ENCODE measurements at places on chromosomes 11 and 22.
A peak's percentile ranks its signal among the peaks of the same experiment; 100 is the strongest.

- DNase-seq, result no peak
Measured at GRCh38 chr11:65471447-65471891, 27.4 kb upstream of the MALAT1 start.

- peak; percentile 51 for DNase-seq
Measured at GRCh38 chr11:130213143-130213978, 53.8 kb downstream of the ST14 start.

GRCh38 chr11:75504501-75504900, 21.2 kb downstream of the GDPD5 start:
- no peak for DNase-seq

GRCh38 chr22:17451316-17451715, 82.1 kb downstream of the CECR2 start:
- no peak for DNase-seq

GRCh38 chr11:94739331-94739730, 28.8 kb upstream of the AMOTL1 start:
- DNase-seq, result no peak

- DNase-seq, result no peak
Measured at GRCh38 chr11:47854667-47855066, 6.5 kb upstream of the NUP160 start.

DNA sequence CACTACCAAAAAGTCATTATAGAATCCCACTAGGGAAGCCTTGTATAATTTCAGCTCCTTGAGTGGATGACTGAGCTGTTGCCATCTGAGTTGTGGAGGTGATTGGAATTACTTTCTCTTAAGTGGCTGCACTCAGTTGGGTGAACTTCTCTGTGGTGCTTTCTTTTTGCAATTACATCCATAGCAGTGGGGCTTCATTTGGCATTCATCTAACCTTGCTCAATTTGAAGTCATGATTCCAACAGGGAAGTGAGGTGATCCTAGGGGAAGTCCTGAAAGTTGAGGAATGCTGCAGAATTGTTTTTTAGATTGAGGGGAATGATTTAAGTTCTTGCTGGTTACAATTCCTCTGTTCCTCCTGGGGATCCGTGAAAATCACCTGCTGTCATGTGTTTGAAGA, 39.6 kb downstream of the ARHGAP42 start:
- no peak for DNase-seq

DNA sequence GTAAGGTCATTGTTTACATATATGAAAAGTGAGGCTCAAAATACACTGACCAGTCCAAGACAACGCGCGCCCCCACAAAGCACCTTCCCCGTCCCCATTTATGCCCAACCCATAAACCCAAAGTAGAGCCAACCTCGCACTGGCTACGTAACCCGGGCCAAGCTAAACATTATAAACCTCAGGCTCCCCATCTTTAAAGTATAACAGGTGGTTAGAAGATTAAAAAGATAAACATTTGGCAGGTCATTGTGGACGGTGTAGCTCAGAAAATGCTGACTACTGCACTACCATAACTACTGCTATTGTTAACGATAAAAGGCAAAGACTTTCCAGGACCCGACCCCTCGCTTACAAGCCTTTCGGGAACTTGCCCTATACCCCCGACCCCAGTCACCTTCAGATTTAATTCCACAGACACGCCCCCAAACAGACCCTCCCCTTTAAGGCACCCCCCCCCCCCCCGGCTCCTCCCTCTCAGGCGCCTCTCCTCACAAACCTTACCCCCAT, 470 bp downstream of the NUMA1 start:
- DNase-seq, result no peak

- DNase-seq, result no peak
Measured at GRCh38 chr11:72984453-72985077, 157.6 kb downstream of the FCHSD2 start.

- DNase-seq, result peak; percentile 22
Measured at GRCh38 chr11:5291207-5291838, 10.4 kb downstream of the OR51B4 start.

DNA sequence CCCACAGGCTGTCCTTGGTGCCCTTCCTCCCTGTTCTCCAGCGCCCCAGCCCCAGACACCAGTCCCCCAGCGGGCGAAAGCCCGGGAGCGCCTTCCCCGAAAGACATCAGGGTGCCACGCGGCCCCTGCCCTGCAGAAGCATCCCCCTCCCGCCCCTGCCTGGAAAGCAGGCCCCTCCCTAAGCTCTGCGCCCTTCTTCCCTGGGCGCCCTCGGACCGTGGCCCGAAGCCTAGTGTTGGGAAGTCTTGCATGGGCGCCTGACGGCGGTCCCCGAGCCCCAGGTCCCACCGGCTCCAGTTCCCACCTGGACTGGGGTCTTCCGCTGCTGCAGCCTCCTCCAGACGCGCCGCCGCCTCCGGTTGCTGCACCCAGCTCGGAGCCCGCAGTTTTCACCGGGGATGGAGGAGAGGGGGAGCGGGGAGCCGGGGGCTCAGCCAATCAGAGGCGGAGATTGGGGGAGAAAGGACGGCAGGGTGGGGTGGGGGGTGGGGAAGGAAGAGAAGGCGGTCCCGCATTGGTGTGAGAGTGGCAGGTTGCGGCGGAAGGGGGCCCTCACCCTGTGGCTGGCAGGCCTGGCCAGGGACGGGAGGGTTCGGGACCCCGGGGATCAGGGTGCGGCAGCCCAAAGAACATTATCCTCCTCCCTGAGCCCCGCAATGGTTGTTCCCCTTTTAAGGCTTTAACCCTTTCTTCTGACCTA, at the start of gene THY1:
THY1 (minus strand) TSS at position 364 of the 700 bp plus-strand sequence. CDS start 2,267 bp downstream, outside the sequence.
- DNase-seq, result no peak

GRCh38 chr11:92061456-92062062, 163.1 kb upstream of the FAT3 start:
- no peak for DNase-seq

- DNase-seq, result no peak
Measured at GRCh38 chr11:2565447-2566222, 120.8 kb downstream of the KCNQ1 start.

- DNase-seq, result no peak
Measured at GRCh38 chr11:26344647-26345046, 12.7 kb downstream of the ANO3 start.

- DNase-seq, result no peak
Measured at GRCh38 chr22:38840129-38840528, 3.7 kb downstream of the NPTXR start.

DNA sequence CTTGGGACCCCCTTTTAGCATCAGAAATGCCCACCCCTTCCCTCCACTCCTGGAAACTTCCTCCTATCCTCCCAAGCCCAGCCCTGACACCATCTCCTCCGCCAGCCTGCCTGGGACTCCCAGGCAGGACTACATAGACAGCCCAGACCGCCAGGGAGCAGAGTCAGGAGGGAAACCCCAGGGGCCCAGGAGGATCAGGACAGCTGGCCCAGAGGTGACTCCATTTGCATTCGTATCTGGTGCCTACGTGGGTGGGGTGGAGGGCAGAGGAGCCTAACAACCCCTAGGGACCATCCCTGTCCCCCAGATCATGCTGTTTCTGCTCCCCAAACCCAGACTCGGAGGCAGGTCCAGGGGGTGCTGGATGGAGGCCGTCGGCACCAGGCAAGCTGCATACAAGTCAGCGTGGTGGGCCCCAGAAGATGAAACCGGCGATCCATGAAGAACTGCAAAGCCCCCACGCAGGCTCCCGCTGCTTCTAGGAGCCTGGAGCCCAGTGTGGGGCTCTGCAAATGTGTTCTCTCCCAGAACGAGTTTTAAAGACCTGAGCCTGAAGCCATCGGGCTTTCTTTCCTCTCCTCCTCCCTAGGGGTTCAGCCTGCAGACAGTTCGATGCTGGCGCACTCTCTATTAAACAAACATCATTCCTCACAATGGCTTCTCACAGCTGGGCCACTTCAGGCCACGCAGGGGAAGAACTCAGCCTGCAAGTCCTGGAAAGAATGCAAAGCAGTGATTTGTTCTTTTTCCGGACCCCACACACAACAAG, 1506.8 kb downstream of the BRD1 start:
- DNase-seq, result no peak

DNA sequence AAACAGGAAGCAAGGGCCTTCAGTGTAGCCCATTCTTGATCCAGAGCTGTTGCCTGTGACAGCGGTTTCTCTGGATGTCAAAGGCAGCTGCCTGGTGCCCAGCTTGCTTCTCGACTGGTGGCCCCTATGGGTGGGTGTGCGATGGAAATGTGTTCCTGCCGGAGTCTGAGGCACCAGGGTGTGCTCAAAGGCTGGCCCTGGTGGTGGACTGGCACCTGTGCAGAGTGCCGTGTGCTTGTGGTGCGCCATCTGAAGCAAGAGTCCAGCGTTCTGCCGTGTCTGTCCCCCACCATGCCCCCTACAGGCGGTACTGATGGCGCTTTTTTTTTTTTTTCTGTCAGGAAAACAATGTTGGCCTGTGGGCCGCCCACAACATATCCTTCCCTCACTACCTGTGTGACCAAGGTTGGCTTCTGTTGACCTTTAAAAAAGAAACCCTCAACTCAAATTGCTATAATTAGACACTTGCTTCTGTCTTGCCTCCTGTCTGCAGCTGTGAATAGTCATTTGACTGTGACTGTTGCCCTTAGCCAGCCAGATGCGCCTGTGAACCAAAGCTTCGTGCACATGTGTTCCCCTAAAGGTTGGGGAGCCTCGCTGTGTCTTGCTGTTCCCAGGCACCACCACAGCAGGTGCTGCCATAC, 4.7 kb upstream of the RANBP1 start:
- no peak for DNase-seq

- DNase-seq, result no peak
Measured at GRCh38 chr22:29979777-29980321, 96.9 kb downstream of the MTMR3 start.

GRCh38 chr22:35328472-35328885, 28.8 kb downstream of the TOM1 start:
- DNase-seq, result no peak

DNA sequence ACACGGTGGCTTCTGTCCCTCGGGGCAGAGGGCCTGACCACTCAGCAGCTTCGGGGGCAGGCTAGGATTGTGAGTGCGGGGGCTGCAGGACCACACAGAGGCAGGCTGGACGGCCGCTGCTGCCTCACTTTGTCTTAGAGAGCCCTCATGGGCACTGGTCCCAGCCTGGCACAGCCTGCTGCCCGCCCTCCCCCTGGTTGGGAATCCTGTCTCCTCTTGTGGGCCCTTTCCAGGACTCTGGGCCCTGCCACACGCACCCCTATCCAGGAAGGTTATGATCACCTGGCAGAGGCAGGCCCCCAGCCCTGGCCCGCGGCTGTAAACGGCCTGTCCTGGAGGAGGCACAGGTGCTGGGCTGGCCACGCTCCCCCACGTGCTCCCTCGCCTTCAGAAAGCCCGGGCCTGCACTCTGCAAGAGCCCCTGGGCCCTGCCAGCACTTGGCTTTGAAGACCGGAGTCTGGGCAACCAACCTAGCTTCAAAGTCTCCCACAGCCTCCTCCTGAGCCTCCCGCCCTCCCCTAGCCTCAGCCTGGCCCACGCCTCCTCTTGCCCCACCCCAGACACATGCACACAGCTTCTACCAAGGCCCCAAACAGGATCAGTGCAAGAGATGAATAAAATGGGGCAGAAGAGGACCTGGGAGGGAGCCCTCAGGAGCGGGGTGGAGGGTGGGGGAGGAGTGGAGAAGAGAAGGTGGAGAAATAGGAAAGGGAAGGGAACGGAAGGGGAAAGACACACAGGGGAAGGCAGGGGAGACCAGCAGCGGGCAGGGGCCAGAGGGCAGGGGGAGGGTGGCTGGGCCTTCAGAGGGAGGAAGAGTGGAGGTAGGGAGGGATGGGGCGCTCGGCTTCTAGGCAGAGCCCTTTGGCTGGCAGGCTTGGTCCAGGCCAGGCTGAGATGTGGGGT, 31.0 kb downstream of the SYT7 start:
- DNase-seq, result no peak

- DNase-seq, result no peak
Measured at GRCh38 chr11:35543481-35543880, 18.1 kb upstream of the PAMR1 start.

- DNase-seq, result no peak
Measured at GRCh38 chr11:8603696-8604077, 9.7 kb upstream of the STK33 start.
